ENCODE measurements at places on chromosomes 2 and 18. TPM values are rescaled to one million over a fixed set of nuclear protein-coding genes. Genes with fewer than 3 reads are reported as not detected.

DNA sequence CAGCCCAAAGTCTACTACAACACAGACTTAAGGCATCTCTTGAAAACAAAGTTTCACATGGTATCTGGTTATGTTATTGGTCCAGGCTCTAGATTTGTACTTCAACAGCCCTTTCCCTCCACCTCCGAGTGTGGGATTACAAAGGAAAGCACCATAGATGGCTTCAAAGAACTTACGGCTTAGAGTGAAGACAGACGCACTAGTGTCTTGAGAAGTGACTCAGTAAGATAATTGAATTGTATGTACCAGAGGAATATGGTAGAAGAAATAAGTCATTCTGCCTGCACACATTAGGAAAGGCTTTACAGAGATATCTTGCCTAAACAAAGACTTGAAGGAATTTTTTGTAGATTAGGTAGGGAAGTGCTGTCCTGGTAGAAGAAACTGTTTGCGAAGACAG is 392.3 kb upstream of the TNP1 start:
- DNase-seq, result no peak

DNA sequence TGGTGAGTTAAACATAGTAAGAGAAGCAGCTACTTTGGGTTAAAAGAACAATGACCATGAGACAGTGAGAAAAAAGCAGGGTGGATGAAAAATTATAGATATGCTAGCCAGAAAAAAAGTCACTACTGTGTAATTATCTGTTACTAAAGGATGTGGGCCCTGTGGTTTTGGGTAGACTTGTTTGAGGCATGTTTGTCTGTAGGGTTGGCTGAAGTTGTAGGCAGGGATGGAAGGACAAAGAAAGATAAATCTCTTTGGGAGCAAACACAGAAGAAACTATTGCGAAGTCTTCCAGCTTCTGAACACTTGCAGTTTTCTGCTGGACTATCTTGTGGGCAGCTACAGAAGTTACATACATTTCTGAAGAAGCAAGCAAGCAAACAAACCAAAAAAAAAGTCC is 28.2 kb downstream of the RND3 start:
- no peak for DNase-seq

DNA sequence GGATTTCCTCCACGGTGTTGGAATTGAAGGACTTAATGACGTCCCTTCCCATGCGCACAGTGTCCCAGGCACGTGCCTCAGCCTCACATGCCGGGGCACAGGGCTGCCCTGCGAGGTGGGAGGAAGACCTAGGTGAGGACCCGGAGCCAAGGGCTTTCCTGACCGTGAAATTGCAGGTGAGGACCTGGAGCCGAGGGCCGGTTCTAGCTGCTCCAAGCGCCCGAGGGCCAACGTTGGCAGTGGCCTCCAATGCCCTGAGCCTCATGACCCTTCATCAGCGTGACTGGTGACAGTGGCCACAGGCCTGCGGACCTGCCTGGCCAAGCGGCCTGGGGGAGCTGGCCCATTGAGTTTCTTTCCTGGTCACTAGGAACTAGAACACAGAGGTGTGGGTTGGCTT is 338.2 kb upstream of the MYT1L start:
- DNase-seq, result no peak

Gene CNNM3
- 22.3 TPM for total RNA-seq

DNA sequence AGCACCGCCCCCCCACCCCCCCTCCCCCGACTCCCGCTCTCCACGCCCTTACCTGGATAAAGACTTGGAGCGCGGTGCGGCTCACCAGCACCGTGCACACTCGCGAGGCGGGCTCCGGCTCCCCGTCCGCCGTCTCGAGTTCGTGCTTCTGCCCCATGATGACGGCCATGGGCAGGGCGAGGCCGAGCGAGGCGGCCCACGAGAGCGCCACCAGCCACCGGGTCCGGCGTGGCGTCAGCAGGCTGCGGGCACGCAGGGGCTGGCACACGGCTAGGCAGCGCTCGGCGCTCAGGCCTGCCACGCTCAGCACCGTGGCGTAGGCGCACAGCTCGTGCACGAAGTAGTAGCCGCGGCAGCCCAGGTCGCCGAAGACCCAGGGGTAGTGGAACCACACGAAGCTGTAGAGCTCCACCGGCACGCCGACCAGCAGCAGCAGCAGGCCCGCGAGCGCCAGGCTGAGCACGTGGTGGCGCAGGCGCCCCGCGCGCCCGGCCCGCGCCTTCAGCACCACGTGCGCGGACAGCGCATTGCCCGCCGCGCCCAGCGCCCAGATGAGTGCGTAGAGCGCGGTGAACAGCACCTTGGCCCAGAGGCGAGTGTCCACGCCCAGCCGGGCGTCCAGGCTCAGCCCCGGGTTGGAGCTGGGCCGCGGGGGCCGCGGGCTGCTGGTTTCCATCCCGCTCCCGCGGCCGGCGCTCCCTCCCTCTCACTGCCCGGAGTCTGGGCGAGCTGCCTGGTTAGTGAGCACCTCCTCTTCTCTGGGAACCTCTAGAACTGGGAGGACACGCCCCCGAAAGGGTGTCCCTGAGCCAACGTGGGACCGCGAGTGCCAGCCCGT is at the start of gene NTSR2:
Gene NTSR2, minus strand, starts transcription at position 742 of the 838 bp plus-strand sequence. Its CDS starts 66 bp downstream, at position 676.
- peak; percentile 82 for DNase-seq

- no peak for DNase-seq
Measured at GRCh38 chr18:830315-830901, 18.4 kb upstream of the YES1 start.

DNA sequence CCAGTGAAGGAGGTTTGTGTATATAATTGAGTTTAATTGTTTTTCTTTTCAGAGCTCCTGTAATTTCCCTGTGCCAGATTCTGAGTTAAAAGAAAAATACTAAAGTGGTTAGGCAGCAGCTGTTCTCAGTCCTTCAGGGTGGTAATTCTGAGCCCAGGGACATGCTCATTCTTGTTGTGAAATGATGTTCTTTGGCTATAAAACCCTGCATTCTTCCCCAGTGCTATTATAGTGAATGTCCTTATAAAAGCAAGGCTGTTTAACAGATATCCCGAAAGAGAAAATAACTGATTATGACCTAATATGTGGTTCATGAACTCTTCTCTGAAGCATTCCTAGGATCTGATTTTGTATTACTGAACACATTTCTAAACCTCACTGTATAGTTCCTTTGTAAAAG is 34.0 kb downstream of the ADAM23 start:
- DNase-seq, result no peak

Gene SLC38A11
- total RNA-seq, result 1.2 TPM

DNA sequence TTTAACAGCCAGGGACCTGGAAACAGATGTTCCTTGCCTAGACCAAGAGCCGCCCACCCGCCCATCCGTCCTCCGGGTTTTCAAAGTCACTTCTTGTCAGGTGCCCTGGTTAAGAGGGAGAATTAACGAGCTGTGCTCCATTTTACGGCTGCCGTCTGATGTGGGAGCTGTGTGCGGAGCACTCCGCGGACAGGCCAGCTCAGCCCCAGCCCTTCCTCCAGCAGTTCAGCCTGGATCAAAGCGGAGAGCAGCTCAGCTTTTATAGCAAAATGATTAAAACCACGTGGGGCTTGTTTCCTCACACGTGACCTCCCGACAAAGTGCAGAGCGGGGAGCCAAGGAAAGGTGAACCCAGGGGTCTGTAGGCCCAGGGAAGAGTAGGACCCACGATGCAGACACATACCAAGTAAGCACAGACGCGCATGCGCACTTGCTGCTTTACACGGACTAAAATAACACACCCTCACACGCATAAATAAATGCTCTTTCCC is 46.1 kb upstream of the PKDCC start:
- DNase-seq, result no peak

GRCh38 chr2:34848691-34849090 is 1249.6 kb upstream of the FAM98A start:
- no peak for DNase-seq

Gene PIK3C3
- total RNA-seq, result 75.8 TPM

- DNase-seq, result no peak
Measured at GRCh38 chr2:3626118-3626811, 31.4 kb downstream of the COLEC11 start.

GRCh38 chr2:57726294-57726693 is 320.3 kb upstream of the VRK2 start:
- DNase-seq, result no peak

Gene ATOH8
- 82.8 TPM for total RNA-seq

- DNase-seq, result no peak
Measured at GRCh38 chr18:13890761-13891361, 24.5 kb downstream of the MC2R start.

- no peak for DNase-seq
Measured at GRCh38 chr2:215949991-215950404, 63.4 kb downstream of the MREG start.

- peak; percentile 42 for DNase-seq
Measured at GRCh38 chr2:75607988-75608683, 38.4 kb upstream of the MRPL19 start.
